ENCODE measurements at places on chromosomes 1 and 21. TPM values are rescaled to one million over a fixed set of nuclear protein-coding genes. Genes with fewer than 3 reads are reported as not detected.

DNA sequence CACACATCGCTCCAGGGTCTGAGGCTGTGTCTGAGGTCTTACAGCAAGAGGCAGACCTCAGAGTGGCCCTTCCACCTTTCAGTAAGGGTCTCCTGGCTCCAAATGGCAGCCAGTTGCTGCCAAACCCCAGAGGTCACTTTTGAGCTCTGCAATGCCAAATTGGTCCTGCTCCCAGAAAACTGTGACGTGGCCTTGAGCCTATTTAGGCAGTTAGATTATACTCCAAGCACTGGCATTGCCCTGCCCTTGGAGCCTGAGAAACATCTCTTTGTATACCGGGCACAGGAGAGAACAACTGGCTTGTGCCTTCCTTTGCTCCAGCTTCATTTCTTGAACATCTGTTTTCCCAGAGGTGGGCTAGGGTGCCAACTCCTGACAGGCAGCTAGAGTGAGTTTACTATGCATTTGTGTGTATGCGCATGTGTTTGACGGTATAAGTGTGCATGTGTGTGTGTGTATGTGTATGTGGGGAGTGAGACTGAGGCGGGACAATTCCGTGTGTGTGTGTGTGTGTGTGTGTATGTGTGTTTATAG is 134.5 kb downstream of the IER5 start:
- no peak for DNase-seq

- DNase-seq: no peak
These were observed 16.5 kb downstream of the PRRX1 start for GRCh38 chr1:170680428-170680827.

- DNase-seq: no peak
These were observed 2.0 kb downstream of the KCNA3 start for GRCh38 chr1:110672753-110673108.

DNA sequence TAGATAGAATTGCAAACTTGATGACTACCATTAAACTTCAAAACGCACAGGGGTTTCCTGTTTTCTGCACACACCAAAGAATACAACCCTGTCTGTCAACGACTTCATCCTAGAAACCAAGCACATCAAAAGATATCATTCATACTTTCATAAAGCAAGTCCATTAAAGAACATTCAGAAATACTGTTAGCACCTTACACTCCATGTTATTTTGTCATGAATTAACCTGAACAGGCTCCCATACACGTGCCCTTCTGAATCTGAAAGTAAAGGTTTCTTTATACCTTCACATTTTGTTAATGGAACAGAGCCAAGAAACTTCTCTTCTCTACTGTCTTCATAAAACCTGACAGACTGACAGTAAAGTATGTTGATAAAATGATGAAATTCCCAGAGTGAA is 46.1 kb downstream of the PUM1 start:
- no peak for DNase-seq

DNA sequence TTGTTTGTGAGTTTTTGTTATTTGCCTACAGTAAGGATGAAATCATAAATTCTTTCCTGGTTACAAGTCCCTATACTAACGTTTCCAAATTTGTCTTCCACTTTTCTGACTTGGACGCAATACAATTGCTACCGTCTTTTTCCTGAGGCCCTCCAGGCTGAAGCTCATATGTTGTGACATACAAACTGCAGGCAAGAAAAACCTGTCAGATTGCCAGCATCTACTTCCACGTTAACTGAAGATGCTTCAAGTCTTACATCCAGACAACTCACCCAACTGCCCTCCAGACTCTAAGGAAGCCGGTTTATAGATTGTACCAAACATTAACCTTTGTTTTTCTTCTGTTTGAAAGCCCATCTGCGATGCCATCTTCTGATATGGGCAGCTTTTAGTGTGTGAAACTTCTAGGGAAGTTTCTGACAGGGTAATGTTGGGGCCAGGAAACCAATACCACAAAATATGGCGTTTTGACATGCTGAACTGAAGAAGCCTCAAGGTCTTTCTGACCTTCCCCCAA is 21.4 kb upstream of the RNF11 start:
- DNase-seq: no peak

The FCAMR gene
- total RNA-seq: not detected

The SAMSN1 gene
- 3.2 TPM for total RNA-seq
